Hematopoietic multipotent progenitor cell treated with erythropoietin and hydrocortisone succinate and interleukin-3 and kit ligand, for 6 days (in vitro differentiated cells): ENCODE measurements at places on chromosomes 3 and 15.

DNA sequence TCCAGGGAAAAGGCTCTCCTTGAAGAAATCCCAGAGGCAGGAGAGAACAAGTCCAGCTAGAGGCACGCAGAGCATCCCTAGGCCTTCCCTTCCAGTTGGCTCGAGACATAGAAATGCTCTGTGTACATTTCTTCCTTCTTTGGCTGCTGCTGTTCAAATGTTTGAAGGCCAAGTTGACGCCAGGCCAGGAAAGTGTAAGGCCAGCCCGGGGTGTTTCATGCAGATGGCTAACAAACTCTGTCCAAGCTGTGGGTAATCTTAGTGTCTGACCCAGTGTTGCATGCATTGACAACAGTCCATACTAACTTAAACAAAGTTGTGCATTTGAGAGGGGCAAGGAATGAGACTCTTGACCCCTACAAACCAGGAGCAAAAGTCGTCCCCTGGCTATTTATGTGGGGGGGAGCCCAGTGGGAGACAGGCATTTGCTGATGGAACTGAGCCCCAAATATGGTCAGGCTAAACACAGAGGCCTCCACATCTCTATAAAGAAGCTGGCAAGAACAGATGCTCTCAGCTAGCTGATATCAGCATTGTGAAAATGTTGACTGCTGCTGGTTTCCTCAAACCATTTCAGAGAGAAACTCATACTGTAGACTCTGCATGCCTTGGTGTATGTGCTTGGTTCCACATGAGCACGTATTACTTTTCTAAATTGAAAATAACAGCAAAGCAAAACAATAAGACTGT is 139.5 kb downstream of the ADAMTS9 start:
- no peak for DNase-seq

DNA sequence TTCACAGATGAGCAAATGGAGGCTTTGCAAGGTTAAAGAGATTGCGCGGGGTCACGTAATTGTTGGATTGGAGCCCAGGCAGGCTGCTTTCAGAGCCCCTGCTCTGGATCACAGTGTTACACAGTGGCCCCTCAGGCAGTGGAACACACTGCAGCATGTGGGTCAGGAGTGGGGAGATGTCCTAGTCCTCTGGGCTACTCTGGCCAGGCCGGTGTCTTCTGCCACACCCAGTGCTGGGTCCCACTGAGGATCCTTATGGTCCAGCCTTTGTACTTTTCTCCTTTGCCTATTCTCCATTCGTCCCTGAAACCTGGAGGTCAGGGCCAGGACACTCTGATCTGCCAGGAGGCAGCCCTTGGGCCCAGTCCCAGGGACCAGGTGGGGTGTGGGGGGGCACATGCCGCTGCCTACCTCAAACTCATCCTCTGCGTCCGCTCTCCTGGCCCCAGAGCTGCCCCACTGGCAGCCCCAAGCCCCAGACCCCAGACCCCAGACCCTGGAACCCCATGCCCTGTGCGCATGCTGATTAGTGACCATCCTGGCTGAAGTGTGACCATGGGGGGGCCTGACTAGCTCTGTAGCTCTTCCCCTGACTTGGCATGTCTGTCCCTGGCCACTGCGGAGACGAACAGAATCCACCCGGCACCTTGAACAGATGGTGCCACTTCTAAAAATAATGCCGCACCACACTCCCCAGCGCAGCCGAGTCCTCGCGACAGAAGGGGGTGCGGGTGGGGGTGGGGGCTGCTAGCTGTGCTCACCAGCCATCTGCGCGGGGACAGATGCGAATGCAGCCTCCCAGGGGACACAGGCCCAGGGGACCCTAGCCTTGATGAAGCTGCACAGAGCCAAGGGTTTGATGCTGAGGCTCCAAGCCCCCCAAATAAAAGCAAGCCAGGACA is 41.6 kb downstream of the ATP2B2 start:
- no peak for DNase-seq

GRCh38 chr3:150480877-150481276 is 65.4 kb downstream of the SERP1 start:
- DNase-seq, result peak; percentile 16

DNA sequence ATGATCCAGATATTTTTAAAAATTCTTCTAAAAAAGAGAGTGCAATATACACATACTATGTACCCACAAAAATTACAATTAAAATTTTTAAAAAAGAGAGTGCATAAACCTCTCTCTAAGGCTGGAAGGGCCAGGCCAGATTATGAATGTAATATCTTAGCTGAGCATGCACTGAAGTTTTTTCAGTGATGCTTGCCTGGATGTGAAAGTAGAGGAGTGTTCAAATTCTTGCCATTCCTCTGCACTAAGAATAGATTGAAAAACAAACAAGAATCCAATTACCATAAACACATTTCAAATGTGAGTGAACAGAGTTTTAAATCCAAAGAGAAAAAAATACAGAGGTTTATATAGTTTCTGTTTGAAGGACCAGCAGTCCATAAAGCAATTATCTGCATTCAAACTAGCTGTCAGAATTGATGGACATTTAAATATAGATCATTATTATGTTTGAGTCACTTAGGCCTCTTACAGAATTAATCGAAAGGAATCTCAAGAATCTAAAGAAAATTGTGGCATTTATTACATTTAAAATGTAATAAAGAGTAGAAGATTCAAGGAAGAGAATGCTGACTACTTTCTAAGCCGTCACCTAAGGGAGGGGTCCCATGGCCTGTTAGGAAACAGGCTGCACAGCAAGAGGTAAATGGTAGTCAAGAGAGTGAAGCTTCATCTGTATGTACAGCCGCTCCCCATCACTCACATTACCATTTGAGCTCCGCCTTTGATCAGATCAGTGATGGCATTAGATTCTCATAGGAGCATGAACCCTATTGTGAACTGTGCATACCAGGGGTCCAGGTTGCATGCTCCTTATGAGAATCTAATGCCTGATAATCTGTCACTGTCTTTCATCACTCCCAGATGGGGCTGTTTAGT is 159.3 kb upstream of the MDFIC2 start:
- no peak for DNase-seq

DNA sequence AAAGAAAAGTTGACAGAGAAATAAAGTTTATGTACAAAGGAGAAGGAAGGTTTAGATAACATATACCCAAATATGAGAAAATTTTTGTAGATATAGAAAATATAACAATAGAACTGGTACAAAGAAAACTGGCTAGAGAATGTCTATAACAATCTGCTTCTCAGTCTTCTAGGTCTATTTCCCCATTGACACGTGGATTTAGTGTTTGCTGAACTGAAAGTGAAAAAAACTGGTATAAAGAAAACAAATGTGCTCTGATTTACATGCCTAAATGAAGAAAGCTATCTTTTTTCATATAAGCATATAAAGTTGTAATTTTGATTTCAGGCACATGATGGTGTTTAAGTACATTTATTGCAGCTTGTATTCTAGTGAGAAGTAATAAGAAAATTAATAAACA is 9.8 kb downstream of the KCNMB2 start:
- no peak for DNase-seq

- peak; percentile 96 for DNase-seq
These were observed at the start of gene TSEN2 for GRCh38 chr3:12484198-12484982. TSEN2 (plus strand) TSS chr3:12484480; CDS start chr3:12489801, 5,321 bp downstream.

DNA sequence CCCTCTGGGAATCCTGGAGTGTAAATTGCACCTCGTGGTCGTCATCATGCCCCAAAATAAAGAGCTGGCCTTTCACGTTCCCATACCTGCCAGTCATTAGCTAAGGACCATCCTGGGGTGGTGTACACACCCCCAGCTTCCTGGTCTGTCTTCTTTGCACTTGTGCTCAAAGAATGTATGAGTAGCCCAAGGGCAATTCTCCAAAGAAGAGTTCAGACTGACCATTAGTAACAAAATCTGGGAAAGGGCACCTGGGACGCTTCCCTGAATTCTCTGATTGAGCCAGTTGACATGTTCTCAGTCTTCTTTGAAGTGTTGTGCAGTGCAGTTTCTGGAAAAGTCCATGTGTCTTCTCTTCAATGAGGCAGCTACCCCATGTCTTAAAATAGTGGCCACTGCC is 34.8 kb downstream of the FAM3D start:
- no peak for DNase-seq

- DNase-seq, result peak; percentile 69
These were observed 758 bp downstream of the SELENOK start for GRCh38 chr3:53890726-53891475.

- DNase-seq, result no peak
These were observed 30.6 kb downstream of the ADAMTS17 start for GRCh38 chr15:100311154-100311625.

DNA sequence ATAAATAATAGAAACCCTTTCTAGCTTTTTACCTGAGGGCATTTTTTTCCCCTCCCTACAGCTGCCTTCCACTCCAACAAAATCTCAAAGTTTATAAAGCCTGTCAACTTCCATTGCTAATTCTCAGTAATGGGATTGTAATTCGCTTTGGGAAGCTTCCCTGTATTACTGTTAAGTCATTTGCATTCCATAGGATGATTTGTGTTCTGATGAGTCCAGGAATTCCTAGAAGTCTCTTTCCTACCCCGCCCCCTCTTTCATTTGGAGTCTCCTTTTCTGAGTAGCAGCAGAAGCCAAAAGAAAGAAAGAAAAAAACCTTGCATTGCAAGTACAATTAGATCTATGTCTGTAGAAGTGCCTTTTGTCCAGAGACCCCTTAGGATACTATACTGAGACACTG is 1033.3 kb downstream of the IGSF11 start:
- no peak for DNase-seq

- no peak for DNase-seq
These were observed 256.2 kb downstream of the NR1D2 start for GRCh38 chr3:24201301-24201700.
